RWPE1 (cell line): ENCODE measurements at places on chromosomes 6 and 20.

GRCh38 chr6:48389146-48390043, 278.4 kb upstream of the PTCHD4 start:
- DNase-seq = no peak

GRCh38 chr6:143611580-143611979, 66.2 kb upstream of the PHACTR2 start:
- DNase-seq = no peak

GRCh38 chr6:106445508-106445878, 85.0 kb downstream of the CRYBG1 start:
- DNase-seq = no peak

DNA sequence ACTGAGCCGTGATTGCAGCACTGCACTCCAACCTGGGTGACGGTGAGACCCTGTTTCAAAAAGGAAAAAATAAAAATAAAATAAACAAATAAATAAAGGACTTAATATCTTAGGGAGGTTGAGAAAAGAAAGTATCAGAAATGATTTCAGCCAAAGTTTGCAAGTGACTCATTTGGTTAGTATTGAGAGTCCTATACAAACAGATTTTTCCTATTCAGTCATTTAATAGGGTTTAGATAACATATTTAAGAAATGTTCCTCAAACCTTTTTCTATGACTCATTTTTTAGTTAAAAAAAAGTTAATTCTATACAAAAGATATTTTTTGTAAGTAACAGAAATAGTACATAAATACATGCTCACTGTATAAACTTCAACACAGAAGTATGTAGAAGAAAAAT, 235.1 kb downstream of the GJA1 start:
- no peak for DNase-seq

- peak; percentile 92 for DNase-seq
Observed at GRCh38 chr20:34515484-34516246, 557 bp upstream of the DYNLRB1 start.

DNA sequence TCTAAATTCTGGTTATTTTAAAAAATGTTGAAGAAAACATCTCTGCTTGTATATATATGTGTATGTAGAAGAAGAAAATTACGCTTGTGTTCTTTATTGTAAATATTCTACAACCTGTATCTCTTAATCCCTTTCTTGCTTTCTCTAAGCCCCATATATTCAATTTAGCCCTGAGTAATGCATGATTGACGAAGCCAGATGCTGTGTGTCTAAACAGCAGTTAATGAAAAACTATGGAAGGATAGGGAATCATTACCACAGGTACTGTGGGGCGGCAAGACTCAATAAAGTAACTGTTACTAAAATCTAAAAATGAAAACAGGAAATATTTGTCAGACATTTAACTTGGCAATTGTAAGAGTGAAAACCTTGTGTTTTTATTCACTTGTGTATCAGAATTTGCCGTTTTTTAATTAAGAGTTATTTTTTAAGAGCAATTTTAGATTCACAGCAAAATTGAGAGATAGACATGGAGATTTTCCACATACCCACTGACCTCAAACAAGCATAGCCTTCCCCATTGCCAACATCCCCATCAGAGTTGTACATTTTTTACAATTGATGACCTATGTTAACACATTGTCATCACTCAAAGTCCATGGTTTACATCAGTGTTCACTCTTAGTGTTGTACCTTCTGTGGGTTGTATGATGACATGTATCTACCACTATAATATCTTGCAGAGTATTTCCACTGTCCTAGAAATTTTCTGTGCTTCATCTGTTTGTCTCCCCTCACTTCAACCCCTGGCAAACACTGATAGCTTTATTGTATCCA, 76.7 kb downstream of the BCKDHB start:
- no peak for DNase-seq

GRCh38 chr20:17583126-17583525, 13.3 kb downstream of the DSTN start:
- DNase-seq = no peak

DNA sequence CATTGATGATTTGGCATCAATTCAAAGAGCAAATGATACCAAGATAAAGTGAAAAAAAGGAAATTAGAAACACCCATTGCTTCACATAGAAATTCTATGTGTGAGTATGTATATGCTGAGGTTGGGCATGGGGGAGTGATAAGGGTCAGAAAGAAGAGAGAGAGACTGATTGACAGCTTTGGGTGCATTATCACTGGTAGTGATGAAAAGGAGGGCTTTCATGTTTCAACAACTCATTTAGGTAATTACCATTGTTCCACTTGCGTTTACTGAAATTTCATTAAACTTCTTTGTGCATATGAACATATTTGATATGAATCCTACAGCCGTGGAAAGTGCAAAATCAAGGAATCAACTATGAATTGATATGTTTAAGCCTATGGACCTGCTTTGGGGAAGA, 84.7 kb downstream of the ADGRB3 start:
- DNase-seq = no peak

GRCh38 chr20:51380401-51381385, 161.8 kb downstream of the NFATC2 start:
- no peak for DNase-seq

- DNase-seq = no peak
Observed at GRCh38 chr6:137303441-137303840, 84.3 kb upstream of the IFNGR1 start.

DNA sequence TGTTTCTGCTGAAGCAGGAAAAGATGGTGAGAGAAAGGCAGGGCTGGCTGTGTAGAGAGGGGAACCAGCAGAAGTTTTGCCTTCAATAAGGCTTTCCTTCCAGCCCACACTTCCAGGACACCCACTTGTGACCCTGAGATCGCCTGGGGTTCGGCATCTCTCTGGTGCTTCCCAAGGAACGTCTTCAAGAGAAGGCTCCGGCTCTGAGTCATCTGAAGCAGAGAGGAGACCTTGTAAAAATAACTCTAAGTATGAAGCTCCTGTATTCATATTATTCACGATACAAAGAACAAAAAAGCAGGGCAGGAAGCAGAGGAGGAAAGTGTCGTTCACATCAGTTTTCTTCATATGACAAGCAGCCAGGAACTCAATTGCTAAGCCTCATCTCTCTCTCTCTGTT, 95.4 kb upstream of the MRPS10 start:
- no peak for DNase-seq

DNA sequence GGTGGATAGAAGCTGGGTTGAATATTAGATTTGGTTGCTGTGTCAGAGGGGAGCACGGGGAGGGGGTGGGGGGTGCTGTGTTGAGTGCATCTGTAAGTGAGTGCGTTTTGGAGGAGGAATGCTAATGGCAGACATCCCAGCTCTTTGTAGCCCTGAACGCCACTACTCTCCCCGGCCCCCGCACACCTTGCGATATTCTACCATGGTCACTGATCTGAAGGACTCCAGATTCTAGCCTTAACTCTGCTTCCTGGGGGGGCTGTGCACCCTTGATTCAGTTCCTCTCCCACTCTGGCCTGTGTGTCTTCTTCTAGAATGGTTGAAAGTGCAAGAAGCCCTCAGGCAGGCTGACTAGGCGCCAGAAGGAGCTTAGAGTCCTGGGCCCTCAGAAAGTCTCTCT, 7.1 kb downstream of the GLP1R start:
- DNase-seq = no peak

DNA sequence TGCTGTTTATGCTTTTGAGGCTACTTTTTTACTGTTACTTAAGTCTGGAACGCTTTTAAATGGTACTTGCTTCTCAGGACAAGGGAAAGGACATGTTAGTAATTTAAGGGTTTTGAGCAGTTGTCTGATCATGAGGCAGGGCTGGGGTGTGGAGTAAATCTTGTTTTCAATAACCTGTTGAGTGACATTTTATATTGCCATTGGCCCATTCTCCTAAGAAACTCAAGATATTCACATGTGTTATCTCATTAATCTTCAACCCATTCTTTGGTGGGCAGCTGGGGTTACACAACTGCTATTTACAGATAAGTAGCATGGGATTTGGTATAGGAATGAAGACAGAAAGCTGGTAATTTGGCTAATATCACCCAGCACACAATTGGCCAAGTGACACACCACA, 44.6 kb upstream of the IL17A start:
- DNase-seq = no peak

DNA sequence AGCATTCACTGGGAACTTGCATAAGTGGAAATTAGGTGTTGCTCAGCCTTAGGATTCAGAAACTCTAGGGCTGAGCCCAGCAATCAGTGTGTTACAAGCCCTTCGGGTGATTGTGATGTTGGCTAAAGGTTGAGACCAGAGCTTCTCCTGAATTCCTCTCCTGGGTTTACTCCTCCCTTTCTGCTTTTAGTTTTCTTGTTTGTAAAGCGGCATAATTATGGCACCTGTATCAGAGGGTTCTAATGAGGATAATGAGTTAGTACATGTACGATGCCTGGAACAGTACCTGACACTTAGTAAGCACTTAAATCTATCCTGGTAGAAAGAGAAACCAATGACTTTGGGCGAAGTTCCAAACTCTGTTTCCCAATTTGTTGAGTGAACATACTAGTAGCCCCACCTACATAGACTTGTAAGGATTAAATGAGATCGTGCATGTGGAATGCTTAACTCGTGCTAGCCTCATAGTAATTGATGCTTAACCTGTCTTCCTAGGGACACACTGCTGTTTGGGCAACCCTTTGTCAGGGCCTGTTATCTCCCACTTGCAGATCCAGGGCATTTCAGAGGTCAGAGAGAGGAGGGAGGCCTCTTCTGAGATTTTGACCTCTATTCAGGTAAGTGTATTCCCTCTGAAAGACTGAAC, 932 bp upstream of the EZR start:
- DNase-seq = no peak

DNA sequence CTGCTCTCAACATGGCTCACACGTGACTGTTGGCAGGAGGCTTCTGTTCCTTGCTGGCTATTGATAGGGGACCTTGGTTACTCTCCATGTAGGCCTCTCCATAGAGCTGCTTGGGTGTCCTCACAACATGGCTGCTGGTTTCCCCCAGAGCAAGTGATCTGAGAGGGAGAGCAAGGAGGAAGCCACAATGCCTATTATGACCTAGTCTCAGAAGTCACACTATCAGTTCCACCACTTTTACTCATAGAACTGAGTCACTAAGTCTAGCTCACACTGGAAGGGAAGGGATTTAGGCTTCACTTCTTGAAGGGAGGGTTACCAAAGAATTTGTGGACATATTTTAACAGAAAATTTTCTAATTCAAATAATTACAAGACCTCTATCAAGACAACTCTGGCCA, 8.7 kb upstream of the NOP56 start:
- no peak for DNase-seq

DNA sequence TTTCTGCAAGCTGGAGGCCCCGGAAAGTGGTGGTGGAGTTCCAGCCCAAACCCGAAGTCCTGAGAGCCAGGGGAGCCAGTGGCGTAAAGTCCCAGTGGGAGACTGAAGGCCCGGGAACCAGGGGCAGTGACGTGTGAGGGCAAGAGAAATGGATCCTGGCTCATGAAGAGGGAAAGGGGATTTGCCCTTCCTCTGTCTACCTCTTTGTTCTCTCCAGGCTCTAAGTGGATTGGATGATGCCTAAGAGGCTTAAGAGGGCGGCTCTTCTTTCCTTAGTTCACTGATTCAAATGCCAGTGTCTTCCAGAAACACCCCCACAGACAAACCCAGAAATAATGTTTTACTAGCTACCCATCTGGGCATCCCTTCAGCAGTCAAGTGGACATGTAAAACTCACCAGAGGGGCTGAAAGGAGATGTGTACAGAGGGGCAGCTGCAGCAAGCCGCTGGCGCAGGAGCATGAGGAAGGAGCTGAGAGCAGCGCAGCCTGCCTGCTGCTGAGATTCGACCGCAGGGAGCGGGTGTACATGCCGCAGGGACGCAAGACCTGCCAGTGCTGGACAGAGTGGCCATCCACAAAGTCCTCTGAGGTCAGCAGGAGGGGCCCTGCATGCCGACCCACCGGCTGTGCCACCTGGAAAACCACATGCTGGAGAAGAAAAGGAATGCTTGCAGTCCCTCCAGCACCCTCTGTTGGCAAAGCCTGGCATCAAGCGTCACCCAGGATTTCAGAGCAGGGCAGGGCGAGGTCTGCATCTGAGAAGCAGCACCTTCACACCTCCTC, 29.5 kb downstream of the CDYL start:
- DNase-seq = peak; percentile 35

DNA sequence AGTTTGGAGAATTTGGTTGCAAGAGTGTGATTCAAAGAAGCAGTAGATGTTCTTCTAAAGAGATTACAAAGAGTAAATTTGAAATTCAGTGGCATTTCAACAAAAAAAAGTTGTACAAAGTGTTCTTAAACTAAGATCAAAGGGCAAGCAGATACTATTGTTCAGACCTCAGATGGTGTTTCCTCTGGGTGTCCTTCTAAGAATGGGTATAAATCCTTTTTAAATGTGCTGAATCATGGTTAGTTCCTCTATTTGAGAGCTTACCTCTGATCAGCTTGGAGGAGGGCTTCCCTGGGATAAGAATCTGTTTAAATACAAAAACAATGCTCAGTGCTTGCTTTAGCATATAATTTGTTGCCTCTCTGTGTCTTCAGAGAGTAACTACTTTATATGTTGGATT, 6.3 kb downstream of the BMP6 start:
- DNase-seq = no peak

GRCh38 chr6:14108571-14109410, 8.8 kb upstream of the CD83 start:
- no peak for DNase-seq

DNA sequence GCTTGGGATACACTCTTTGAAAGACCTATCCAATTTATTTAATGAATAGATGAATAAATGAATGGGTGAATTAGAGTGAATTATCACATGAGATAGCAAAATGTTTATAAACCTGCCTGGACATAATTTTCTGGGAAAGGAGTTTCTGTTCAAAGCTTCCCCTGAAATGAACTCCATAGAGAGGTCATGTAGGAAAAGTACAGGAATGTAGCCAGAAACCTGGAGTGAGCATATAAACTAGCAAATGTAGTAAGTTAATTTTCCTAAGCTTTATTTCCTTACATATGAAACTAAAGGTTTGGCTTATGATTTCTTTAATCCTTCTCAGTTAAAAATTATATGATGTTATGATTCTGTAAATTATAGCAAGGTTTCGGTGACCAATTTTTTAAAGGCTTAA, 380.3 kb upstream of the RSPO3 start:
- no peak for DNase-seq

DNA sequence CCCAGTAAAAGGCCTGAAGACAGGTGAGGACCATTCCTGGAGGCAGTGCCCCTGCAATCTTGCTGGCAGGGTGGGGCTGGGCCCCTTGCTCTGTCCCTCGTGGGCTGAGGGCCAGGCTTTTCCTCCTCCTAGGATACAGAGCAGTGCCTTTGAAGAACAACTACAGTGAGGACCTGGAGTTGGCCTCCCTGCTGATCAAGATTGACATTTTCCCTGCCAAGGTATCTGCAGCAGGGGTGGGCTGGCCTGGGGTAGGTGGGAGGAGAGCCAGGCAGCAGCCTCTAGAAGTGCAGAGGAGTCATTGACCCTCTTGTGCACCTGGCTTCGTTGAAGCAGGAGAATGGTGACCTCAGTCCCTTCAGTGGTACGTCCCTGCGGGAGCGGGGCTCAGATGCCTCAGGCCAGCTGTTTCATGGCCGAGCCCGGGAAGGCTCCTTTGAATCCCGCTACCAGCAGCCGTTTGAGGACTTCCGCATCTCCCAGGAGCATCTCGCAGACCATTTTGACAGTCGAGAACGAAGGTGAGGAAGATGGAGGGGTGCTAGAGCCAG, 36.5 kb downstream of the PLCG1 start:
- DNase-seq = no peak
